ENCODE measurements at places on chromosomes 16 and 17.

DNA sequence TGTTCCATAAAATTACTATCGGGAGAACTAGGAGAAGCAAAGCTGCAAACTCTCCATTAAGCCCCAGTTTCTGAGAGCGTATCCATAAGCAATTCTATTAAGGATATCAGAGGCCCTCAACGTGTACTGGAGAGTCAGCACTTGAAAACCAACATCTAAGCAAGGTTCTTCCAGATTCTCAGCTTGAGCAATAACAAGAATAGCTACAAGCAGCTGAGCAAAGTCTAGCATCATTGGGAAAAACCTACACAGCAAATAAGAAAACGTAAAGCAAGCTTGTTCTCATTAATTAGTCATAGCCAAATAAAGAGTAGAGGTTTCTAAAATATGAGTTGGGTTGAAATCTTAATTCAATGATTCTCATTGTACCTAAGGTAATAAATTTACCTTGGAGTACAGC lies 26.9 kb upstream of the COX10 start:
- no peak for DNase-seq

DNA sequence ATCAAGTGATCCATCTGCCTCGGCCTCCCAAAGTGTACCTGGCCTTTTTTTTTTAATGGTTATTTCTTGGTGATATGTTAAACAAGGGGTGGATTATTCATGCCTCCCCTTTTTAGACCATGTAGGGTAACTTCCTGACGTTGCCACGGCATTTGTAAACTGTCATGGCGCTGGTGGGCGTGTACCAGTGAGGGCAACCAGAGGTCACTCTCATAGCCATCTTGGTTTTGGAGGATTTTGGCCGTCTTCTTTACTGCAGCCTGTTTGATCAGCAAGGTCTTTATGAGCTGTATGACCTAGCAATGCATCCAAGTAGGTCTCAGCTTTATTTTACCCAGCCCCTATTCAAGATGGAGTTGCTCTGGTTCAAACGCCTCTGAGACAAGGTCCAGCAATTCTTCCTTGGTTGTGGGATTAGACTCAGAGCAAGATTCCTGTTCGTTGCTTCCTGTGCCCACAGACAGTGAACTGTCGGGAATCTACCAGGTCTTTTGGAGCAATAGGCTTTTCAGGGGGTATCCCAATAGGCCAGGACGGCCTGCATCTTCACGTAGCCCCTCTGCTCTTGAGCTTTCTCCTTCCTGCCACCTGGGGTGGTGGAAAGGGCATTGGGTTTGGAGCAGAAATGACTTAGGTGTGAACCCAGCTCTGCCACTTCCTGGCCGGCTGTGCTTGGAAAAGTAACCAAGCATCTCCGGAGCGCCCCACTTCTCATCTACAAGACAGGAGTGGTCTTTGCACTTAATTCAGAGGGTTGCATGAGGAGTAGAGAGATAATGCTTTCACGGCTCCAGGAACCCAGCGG lies 52.9 kb upstream of the SEC14L1 start:
- peak; percentile 58 for DNase-seq

DNA sequence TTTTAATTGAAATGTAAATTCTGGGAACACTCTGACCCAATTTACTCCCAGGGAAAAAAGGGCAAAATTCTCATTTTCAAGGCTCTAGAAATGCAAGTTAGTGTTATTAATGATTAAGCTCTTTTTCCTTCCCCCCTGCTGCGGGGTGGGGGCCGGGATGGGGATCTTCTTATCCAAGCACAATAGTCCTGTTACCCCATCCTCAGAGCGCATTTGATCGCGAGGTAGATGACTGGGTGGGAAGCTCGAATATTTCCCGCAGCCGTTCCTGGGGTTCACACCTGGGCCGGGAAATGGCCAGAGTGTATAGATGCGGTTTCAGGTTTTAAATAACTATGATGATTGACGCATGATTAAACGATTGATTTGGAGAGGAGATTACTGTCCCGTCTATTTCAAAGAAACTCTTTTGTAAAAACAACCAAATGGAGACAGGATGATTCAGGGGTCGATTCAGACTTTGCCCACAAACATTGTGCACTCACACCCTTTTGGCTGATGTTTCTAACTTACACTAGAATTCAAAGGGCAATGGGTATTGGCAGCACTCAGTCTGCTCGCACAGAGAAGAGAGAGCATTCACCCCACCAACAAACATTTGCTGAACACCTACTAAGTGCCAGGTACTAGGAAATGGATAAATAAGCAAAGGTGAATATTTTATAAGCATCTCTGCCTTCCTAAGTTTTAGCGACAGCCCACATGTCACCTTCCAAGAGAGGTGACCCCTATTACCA lies 55.0 kb downstream of the SALL1 start:
- DNase-seq, result no peak

DNA sequence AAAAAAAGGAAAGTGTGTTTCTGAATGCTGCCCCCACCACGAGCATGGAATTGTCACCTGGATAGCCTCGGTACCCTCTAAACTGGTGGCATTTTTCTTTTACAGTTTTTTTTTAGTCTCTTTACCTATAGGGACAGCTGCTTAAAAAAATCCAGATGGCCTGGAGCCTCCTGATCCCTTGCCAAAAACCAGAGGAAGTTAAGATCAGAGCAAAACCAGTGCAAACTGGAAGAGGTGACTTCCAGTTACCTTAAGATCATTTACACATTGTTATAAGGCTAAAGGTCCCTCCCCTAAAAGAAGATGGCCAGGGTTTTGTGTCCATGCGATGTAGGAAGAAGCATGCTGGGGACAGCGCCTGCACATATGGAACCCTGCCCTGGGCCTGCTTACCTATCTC lies 3.5 kb downstream of the MEFV start:
- DNase-seq, result no peak

GRCh38 chr16:55494994-55495421 lies 13.9 kb upstream of the LPCAT2 start:
- DNase-seq, result peak; percentile 80

DNA sequence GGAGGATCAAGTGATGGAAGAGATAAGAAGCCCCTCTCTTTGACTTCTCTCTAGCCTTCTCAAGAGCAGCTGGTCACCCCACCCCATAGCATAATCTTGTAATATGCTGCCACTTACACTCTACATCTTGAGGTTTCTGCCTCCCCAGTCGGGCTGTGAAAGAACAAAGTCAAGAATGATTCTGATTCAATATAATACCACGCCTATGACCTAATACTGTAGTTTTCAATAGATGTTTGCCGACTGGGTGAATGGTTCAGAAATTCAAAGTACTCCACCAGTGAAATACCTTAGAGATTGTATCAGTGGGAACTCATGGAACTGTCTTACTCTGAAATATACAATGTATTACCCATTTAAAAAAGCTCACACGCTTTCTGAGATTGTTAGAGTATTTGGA lies 93.0 kb upstream of the ZFHX3 start:
- DNase-seq, result no peak

GRCh38 chr16:77788181-77789084 lies at the start of gene VAT1L:
TSS of gene VAT1L (plus strand) at chr16:77788564. CDS start at chr16:77788683, 119 bp downstream.
- peak; percentile 70 for DNase-seq

GRCh38 chr16:57049678-57050077 lies 42.7 kb upstream of the CPNE2 start:
- no peak for DNase-seq

DNA sequence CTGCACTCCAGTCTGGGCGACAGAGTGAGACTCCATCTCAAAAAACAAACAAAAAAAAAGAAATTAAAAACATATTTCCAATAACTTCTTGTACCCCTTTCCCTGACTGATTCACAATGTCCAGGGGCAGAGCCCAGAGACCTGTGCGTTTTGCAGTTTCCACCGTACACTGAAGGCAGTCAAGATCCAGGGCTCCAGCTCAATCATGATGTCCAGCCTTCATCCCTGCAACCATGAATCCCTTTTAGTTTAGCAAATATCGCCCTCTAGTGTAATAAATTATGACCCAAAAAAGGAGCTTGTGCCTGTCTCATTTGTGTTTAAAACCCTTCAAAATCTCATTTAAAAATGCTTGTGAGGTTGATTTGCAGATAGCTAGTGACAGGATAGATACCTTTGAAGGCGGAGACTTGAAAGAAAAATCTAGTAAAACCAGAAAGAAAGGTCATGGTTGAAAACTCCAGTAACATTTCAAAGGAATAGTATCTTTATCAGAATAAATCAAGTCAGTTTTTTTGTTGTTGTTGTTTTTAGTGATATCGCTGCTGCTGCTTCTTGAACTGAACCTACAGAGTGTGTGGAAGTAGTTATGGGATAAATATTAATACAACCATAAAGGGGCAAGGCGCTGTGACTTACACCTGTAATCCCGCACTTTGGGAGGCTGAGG lies 3.7 kb upstream of the ERN1 start:
- no peak for DNase-seq

DNA sequence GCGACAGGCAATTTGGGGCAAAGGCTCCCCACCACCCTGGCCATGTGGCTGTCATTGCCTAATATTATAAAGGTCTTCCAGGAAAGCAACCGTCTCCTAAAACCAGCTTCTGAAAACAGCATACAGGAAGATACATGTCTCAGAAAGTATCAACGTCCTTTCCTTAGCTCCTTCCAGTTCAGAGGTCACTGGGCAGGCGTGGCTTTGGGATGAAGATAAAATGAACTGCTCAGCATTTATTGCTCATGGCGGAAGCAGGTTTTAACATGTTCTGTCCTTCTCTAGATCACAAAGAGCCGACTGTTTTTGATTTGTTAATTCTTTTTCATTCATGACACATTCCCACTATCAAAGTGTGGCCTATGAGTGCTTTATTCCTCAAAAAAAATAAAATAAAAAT lies 8.0 kb downstream of the CFAP20 start:
- no peak for DNase-seq

DNA sequence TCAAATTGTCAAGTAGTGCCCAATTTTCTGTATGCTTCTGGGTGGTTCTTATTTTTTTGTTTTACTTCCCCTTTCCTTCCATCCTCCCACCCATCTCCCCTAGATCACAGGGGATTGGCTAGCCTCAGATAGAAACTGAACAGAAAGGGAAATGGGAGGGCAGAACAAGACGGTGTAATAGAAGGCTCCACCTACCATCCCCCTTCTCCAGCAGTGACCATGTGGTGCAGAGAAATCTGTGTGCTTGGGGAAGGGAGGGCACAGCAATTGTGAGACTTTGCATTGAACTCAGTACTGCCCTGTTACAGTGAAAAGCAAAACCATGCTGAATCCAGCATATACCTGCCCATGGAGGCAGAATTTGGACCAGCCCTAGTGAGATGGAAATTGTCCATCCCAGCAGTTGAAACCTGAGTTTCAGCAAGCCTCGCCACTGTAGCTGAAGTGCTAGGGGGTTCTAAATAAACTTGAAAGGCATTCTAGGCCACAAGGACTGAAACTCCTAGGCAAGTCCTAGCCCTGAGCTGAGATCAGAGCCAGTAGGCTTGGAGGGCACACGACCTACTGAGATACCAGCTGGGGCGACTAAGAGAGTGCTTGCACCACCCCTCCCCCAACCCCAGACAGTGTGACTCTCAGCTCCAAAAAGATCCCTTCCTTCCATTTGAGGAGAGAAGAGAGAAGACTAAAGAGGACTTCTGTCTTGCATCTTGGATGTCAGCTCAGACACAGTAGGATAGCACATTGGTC lies 5.2 kb downstream of the SLFN11 start:
- no peak for DNase-seq

DNA sequence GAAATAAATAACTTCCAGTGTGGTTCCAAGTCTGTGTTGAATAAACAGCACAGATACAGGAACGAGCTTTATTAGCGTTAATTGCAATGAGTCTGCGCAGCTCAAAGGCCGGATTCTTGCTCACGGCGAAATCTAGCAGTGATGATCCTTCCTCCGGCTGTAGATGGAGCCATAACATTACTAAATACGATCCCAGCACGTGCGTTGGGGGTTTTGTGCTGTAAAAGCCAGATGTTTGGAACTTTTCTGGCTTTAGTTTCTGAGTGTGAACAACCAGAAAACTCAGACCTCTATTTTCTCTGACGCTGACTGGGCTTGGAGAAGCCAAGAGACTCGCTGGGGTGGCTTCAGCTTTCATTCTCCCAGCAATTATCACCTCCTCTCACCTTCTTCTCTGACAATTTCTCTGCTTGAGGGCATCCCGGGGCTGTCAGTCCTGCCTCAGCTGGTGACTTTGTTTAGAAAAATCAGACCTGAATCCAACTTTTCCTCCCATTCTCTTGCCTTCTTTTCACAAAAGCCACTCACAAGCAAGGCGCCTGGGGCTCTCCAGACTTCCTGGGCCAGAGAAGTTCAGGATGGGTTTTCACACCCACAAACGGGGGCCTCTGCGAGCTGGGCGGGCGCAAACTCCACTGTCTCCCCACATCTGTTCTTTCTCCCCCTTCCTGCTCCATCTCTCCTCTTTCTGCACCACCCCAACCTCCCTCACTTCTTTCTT lies 47.1 kb upstream of the AKTIP start:
- DNase-seq, result peak; percentile 83

- DNase-seq, result no peak
Observed at GRCh38 chr17:35529866-35530265, 7.6 kb downstream of the SLFN12L start.

DNA sequence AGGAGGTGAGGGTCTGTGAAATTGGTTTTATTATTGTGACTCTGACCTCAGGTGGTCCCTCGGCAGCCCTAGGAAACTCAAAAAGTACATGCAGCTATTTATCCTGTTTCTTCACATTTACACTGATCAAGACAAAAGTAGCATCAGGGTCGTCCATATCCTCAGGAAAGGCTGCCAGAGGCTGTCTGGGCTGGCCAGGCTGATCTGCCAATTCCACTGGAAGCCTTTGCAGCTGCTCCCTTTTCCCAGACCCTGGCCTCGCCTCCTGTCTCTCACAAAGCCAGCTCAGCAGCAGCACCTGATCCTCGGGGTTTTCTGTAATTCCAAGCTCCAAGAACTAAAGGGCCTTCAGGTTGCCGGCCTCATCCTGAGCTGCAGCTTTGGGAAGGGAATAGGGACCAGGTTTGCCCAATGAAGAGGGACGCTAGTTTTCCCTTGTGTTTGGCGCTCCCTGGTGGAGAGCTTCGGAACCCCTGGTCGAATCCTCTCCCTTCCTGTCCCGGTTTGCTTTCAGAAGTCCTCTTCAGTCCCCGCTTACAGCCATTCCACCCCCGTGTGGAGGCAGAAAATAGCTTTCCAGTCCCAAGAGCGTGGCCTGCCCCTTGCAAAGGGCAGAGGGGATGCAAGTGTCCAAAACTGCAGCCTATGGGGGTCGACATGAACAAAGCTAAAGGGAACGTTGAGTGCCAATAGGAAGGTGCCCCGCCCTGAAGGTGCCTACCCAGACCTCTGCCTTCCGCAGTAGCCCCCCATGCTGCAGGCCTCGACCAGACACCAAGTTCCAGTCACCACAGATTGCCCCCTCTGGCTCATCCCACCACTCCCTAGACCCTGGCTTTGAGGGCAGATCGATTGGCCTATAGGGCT lies 13.4 kb downstream of the MFSD6L start:
- DNase-seq, result peak; percentile 87
